ENCODE measurements at places on chromosomes 16 and 17.

- no peak for DNase-seq
These were observed 135.3 kb downstream of the UTP18 start for GRCh38 chr17:51395621-51396020.

DNA sequence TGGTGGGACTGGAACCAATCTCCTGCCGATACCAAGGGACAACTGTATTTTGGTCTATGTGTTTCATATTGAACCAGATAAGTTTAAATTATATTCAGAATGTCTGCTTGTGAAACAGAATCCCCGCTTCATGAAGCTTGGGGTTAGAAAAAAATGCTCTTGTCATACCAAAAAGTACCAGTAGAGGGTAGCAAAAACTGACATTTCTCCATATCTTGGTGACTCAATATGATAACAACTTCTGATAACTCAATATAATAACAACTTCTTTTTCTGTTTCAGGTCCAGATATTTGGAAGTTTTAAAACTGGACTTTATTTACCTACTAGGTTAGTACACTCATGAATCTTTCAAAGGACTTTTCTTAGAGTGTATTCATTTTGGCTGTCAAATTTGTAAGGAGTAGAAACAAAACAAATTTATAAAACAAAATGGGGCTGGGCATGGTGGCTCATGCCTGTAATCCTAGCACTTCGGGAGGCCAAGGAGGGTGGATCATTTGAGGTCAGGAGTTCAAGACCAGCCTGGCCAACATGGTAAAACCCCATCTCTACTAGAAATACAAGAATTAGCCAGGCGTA, 52.3 kb upstream of the ADCY7 start:
- no peak for DNase-seq

- no peak for DNase-seq
These were observed 16.2 kb downstream of the GLIS2 start for GRCh38 chr16:4332083-4332482.

DNA sequence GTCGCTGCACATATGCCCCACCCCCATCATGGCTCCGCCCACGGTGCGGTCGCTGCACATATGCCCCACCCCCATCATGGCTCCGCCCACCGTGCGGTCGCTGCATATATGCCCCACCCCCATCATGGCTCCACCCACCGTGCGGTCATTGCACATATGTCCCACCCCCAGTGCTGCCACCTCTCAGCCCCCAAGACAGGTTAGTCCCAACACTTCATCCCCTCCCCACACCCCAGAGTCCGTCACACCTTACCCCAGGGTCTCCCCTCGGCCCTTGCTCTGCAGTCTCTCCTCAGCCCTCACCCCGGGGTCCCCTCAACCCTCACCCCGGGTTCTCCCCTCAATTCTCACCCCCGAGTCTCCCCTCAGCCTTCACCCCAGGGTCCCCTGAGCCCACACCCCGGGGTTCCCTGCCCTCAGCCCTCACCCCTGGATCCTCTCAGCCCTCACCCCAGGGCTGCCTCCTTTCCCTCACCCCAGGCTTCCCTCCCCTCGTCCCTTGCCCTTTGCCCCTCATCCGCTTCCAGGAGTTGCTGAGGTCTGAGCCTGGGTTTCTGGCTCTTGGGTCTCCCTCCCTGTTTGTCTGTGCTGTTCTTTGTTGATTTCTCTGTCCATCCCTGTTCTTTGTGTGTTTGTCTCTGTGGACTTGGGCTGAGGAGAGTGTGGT, 25.6 kb downstream of the TPSG1 start:
- DNase-seq = no peak

- DNase-seq = peak; percentile 87
These were observed 8.5 kb downstream of the ALOXE3 start for GRCh38 chr17:8109661-8110455.

GRCh38 chr17:42979511-42980273, at the start of gene PTGES3L:
Gene PTGES3L, minus strand, starts transcription at chr17:42980080. Its CDS starts 27 bp downstream, at chr17:42980053.
- DNase-seq = no peak

- DNase-seq = no peak
These were observed 45.8 kb upstream of the HELZ start for GRCh38 chr17:67290711-67291291.

- DNase-seq = peak; percentile 97
These were observed at the start of gene RSL1D1 for GRCh38 chr16:11851294-11852091. Gene RSL1D1, minus strand, starts transcription at chr16:11851542. Its CDS starts 30 bp downstream, at chr16:11851512.

DNA sequence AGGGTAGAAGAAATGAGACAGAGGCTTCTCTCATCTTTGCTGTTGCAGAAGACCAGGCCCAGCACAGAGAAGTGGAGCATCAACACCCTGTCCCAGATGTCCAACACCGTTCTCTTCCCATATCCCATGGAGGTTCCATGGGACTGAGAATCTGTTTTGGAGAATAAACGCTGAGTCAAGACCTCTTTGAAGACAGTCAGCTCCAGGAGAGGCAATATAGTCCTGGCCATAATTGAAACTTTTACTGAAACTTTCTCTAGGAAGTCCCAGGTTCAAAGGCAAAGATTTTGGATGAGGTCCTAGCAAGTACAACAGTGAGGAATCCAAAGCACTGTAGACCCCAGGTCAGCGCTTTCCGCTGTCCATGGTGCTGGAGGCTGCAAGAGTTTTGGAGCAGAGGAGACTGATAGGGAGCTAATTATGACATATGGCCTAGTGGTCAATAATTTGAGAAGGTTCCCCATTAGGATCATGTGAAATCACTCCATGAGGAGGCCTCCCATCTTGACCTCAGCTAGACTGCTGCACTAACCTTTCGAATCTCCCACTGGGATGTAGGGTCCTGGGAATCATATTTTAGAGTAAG, 36.0 kb downstream of the OSBPL7 start:
- DNase-seq = no peak

GRCh38 chr16:72739577-72739976, 308.4 kb downstream of the ZFHX3 start:
- DNase-seq = no peak

- no peak for DNase-seq
These were observed 36.2 kb upstream of the PPM1D start for GRCh38 chr17:60563743-60564142.

GRCh38 chr17:37848690-37849616, 75.3 kb upstream of the TBC1D3K start:
- DNase-seq = no peak

DNA sequence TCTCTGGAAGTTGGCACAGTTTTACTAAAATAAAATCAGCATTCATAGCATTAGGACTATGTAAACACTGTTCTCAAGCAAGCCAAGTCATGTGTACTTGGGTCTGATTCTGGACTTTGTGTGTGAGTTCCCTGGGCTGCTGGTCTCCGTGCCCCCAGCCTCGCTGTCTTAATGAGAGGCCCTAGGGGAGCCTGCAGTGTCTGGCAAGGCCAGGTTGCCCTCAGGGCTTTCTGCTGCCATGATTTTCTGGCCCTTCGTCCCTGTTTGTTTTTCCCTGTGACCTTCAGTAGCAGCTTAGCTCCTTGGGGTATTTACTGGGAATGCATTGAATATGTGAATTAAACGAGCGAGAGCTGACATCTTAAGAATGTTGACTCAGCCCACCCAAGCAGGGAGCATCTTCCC, 161.8 kb downstream of the RPTOR start:
- no peak for DNase-seq

DNA sequence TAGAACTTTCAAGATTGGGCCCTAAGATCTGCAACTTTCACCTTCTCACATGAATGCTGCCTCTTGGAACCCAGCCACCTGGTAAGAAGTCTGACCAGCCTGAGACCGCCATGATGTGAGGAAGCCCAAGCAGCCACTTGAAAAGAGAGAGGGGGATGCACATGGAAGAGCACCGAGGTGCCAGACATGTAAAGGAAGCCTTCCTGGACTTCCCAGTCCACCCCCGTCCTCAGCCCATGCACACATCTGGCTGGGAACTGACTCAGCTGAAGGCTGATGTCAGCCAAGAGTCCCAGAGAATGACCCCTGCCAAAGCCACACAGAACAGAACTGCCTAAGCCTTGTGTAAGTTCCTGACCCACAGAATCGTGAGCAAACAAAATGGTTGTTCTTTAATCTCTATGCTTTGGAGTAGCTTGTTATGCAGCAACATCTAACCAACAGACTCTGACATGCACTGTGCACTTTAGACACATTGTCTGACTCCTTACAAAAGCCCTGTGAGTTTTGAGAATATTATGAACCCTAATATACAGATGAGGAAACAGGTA, 86.7 kb downstream of the RMI2 start:
- no peak for DNase-seq

- DNase-seq = no peak
These were observed 5.3 kb downstream of the MT2A start for GRCh38 chr16:56613706-56614105.

GRCh38 chr17:46773676-46774075, 44.8 kb downstream of the WNT3 start:
- DNase-seq = no peak

DNA sequence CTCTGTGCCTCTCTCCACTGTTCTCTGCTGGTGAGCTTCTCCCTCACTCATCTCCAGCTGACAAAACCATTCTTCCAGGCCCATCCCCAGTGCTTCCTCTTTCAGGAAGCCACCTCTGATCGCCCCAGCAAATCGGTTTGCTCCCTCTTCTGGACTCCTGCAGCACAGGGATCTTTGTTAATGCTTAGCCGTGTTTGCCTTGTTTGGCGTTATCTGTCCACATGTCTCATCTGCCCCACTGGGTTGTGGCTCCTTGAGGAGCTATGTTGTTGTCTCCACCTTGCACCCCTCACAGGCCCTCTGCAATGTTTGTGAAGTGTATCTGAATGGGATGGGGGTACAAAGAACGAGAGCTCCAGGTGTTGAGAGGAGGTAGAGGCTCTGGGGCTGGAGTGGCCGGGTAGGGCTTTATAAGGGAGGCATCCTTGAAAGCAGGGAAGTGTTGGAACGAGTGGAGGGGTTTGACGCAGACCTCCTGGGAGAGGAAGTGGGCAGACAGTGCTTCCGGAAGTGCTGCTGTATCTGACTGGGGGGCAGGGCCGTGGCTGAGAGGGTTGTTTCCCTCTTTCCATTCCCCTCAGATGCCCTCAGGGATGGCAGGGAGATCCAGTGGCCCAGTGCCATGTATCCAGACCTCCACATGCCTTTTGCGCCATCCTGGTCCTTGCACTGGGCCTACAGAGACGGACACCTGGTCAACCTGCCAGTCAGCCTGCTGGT, 27.8 kb downstream of the CASKIN2 start:
- DNase-seq = peak; percentile 48

- no peak for DNase-seq
These were observed 13.3 kb upstream of the CD300LD start for GRCh38 chr17:74605361-74605760.

GRCh38 chr17:2860045-2860444, 63.8 kb downstream of the RAP1GAP2 start:
- no peak for DNase-seq

- DNase-seq = no peak
These were observed 17.9 kb downstream of the GABARAPL2 start for GRCh38 chr16:75584108-75584507.

- peak; percentile 46 for DNase-seq
These were observed 1.3 kb downstream of the LHX1 start for GRCh38 chr17:36938566-36939051.

DNA sequence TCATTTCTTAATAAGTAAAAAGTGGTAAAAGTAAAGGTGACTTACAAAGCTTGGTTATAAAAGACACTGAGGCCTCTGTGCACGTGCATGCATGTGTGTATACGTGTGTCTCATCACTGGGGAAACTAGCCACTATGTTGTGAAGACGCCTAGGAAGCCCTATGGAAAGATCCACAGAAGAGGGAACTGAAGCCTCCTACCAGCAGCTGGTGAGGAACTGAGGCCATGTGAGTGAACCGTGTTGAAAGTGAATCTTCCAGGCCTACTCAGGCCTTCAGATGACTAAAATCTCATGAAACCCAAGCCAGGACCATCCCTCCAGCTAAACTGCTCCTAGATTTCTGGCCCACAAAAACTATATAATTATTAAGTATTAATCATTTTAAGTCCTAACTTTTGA, 23.7 kb downstream of the PHLPP2 start:
- DNase-seq = no peak

GRCh38 chr17:29643817-29644160, 21.1 kb upstream of the CORO6 start:
- no peak for DNase-seq

- no peak for DNase-seq
These were observed 7.7 kb downstream of the MSL1 start for GRCh38 chr17:40129498-40129897.

DNA sequence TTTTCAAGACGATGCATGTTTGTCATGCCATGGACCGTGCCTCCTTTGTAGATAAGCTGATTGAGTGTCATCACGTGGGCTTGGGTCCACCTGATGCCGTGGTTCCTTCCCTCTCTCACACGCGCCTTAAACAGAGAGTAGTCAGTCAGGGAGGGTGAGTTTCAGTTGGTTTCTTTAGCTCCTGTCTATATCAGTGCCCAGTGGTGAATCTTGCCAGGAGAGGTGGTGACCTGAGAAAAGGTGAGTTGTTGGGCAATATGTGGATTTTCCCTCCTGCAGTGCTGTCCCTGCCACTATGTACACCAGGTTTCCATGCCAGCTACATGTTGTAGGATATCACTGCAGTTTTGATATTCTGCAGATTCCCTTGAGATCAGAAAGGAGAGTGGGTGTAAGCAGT, 129.7 kb downstream of the LAT start:
- no peak for DNase-seq

DNA sequence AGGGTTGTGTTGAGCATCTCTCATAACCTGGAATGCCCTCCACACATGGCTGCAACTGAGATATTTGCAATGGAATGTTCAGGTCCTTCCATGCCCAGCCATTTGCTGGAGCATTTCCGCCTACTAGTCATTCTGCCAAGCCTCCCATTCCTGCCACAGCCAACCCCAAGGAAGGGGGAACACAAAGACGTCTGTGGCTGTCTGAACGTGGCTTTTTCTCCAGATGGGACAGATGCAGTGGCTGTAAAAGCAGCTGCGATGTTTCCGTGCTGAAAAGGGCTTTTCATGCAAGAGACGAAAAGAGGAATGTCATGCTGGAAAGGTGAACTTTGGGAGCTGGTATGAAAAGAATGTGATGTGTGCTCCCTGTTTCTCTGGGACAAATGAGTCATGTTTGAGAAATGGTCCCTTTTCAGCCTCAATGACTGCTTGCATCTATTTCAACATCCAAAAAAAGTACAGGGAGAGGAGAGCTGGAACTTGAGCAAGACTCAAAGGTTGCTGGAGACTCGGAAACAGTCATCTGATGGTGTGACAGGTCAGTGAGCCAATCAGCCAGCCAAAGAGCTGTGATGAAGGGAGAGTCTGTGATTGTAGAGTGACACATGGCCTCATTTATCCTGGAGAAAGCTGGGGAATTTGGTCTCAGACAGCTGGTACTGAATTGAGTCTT, 208.9 kb downstream of the SHISA9 start:
- DNase-seq = no peak

DNA sequence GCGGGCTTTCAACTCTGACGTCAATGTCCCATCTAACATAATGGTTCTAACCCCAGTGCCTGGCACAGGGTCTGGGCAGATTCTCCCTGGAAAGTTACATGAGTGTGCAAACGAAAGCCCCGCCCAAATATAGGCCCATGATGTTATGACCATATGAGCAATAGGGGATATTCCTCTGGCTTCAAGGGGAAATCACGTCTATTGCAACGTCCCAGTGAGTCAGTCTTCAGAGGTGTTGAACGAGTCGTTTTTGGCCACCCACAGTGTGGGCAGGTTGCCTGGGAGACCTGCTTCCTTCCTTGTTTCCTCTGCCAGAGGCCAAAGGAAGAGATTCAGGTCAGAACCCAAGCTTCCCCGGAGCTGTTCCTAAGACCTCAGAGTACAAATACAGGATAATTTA, 30.3 kb downstream of the PIK3R5 start:
- no peak for DNase-seq

- no peak for DNase-seq
These were observed 51.3 kb upstream of the CCL1 start for GRCh38 chr17:34414339-34414738.

Data from activated T-cell treated with anti-CD3 and anti-CD28 coated beads, Interleukin-2, amount 50 U/mL, for 1 hour (primary cell).